ENCODE measurements at places on chromosomes 4 and X. TPM values are rescaled to one million over a fixed set of nuclear protein-coding genes. Genes with fewer than 3 reads are reported as not detected.

Gene SNCA
- 26.3 TPM for polyA plus RNA-seq

Gene MMAA
- polyA plus RNA-seq: 4.9 TPM

GRCh38 chrX:107742700-107743191 is 32.8 kb downstream of the TSC22D3 start:
- no peak for DNase-seq

DNA sequence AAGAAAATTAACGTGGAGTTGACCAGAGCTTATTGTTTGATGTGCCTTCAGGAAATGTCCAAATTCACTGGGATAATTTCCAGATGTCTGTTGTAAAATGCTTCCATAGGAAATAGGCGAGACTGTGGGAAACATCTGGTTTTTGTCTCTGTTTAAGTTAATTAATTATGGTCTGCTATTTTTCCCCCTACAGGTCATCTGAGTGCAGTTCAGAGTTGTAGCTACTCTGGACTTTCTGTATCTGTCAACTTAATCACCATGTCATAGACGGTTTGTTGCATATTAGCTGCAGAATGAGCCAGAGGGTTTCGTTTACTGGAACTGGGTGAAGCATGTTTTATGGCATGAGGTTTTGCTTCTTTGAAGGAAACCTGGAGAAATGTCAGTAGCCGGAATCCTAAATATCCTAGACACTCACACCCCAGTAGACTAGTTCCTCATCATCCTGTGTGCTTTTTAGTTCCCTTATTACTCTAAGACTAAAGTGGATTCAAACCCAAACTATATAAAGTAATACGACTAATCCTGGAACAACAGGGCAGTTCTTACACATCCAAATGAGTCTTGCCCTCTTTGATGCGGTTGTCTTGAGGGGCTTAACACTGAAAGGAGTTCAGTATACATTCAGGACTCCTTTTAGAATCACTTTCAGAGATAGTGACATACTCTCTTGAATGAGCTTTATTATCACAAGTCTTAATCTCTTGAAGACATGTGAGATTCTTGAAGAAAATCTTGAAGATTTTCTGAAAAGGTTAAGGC is 62.5 kb downstream of the PPEF1 start:
- no peak for DNase-seq
